Immature natural killer cell (primary cell): ENCODE measurements at places on chromosomes 12 and 14.
A peak's percentile ranks its signal among the peaks of the same experiment; 100 is the strongest.

DNA sequence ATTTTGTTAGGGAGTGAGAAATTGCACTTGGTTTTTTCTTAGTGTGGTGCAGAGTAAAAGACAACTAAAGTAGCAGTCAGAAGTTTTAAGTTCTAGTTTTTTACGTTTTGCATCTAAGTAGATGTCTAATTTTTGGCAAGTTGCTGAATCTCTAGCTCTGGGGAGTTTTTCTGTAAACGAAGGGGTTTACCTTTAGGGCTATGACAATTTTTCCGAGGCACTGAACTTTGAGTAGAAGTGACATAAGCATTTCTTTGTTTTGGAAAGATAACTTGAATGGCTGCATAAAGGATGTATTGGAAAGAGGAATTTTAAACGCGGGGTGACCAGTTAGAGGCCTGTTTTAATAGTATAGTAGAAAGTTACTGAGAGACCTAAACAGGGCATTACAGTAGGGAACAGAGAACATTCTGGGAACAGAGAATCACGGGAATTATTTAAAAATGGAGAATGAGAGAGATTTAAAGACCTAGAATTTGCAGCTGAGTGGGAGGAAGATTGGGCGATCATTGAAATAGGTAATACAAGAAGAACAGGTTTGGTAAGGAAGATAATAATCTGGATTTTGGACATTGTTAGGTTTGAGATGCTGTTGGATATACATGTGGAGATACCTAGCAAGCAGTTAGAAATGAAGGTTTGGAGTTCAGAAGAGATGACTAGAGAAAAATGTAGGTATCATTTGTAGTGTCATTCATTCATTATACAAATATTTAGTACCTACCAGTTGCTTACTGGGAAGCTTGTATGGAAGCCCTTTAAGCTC lies 1.2 kb downstream of the ZNF410 start:
- DNase-seq: no peak

GRCh38 chr12:121279071-121279375 lies 17.5 kb downstream of the CAMKK2 start:
- no peak for DNase-seq

GRCh38 chr12:51448618-51449256 lies 24.1 kb downstream of the SLC4A8 start:
- DNase-seq: no peak

GRCh38 chr14:83909507-83909906 lies 1620.4 kb upstream of the FLRT2 start:
- DNase-seq: no peak

GRCh38 chr12:132804426-132804861 lies 24.2 kb downstream of the GOLGA3 start:
- DNase-seq: no peak

GRCh38 chr12:133231001-133231400 lies 4.7 kb downstream of the ANHX start:
- no peak for DNase-seq

DNA sequence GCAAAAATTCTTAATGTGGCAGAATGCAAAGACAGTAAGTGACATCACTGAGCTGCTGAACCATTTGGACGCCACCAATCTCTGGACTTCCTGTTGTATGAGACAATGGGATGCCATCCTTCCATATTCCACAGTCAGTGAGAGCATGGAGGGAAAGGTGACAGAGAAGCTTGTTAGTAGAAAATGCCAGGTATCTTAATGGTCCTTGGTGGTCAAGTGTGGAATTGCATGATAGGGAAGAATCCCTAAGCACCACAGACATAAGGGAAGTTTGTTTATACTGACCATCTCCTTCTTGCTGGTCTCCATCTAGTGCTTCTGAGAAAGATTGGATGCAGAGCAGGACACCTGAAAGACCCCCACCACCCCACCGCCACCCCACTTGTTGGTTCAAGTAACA lies 1410.0 kb upstream of the TMEM132C start:
- no peak for DNase-seq

- no peak for DNase-seq
These were observed 41.5 kb downstream of the KIF21A start for GRCh38 chr12:39401459-39401858.

- no peak for DNase-seq
These were observed 1256.8 kb upstream of the FLRT2 start for GRCh38 chr14:84273181-84273580.

DNA sequence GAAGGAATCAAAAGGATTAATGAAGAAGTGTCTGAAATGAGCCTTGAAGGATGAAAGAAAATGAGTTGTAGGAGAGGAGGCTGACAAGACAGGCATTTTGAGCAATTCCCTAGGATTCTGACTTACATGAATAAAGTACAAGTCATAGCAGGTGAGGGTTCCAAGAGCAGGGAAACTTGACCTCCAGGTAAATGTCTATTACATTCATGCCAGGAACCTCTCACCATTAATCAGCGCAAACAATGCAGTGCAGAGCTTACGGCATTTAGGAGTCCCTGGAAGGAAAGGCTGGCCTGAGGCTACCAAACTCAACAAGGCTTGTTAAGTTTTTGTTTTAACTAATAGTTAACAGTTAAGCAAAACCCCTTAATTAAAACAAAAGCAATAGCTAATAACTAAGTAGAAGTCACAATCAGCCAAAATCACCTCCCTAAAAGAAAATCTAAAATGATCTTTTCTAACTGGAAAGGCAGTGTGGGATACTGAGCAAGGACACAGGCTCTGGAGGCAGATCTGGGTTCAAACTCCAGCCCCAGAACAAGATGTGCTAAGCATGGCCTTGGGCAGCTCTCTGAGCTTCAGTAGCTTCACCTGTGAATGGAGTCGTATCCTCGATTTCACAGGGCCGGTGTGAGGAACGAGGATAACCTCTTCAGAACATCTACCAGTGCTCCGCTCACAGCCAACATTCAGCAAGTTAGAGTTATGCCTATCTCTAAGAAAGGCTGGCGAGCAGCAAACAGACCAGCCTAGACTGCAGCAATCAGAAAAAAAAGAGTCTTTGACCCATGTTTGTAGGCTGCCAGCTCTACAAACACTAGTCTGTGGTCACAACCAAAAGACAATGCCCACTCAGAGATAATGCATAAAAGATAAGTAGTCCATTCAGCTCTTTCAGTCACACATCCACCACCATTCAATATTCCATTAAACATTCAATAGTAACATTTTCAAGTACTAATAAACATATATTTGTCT lies 16.9 kb downstream of the PPTC7 start:
- DNase-seq: no peak

DNA sequence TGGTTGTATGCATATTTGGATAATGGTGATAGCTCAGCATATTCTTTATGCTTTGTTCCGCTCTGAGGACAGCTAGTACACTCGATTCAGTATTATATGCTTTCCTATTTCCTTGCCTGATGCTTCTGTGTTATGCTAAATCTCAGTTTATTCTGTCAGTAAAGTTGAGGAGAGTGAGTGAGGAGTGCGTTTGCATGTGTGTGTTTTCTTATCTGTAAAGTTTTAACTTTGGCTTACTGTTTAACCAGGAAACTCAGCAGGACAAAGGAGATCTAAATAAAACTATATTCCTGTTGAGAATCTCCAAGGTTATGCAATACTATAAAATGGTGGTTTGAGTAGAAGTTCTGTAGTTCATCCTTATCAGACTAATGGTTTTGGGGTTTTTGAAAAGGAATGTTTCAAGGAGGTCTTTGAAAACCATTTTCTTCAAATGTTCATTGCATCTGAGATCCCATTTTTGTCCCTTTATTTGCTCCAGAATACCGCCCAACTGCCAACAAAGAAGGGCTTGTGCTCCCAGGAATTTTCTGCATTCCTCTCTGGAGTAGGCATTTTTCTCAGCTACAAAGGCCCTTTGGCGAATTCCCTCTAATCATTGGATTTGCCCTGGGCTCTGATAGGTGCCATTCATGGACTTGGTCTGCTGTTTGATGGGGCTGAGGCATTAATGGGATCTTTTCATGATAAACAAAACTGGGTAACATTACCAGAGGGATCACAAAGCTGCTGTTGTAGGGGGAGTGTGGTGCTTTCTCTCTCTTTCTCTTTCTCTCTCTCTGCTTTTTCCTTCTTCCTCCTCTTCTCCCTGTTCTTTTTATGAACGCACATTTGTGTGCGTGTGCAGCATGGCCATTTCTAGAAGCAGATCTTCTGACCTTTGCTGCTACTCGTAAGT lies 71.7 kb downstream of the HMGA2 start:
- DNase-seq: no peak

DNA sequence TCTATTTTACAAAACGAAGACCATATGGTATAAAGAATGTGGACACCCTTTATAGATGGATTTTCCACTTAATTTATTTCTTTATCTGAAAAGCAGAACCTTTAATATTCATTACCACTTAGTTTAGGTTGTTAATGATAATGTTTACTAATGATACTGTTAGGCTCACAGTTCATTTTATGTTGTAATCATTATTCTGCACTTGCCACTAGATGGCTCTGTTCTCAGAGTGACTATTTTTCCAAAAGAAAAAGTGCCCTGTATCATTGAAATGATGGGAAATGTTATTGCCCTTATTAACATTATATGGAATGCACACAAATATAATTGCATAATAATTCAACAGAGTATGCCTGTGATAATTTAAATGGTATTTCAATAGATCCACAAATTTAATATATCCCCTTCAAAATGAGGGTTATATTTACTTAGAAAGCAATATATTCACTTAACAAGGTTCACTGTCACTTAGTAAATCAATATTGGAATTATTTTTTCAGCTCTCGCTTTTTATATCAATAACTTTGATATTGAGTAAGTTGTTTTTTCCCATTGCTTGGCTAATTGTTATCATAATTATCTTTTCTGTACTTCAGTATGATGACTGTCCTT lies 95.7 kb downstream of the PDE3A start:
- no peak for DNase-seq

- DNase-seq: no peak
These were observed 33.7 kb upstream of the TEAD4 start for GRCh38 chr12:2925322-2925995.

DNA sequence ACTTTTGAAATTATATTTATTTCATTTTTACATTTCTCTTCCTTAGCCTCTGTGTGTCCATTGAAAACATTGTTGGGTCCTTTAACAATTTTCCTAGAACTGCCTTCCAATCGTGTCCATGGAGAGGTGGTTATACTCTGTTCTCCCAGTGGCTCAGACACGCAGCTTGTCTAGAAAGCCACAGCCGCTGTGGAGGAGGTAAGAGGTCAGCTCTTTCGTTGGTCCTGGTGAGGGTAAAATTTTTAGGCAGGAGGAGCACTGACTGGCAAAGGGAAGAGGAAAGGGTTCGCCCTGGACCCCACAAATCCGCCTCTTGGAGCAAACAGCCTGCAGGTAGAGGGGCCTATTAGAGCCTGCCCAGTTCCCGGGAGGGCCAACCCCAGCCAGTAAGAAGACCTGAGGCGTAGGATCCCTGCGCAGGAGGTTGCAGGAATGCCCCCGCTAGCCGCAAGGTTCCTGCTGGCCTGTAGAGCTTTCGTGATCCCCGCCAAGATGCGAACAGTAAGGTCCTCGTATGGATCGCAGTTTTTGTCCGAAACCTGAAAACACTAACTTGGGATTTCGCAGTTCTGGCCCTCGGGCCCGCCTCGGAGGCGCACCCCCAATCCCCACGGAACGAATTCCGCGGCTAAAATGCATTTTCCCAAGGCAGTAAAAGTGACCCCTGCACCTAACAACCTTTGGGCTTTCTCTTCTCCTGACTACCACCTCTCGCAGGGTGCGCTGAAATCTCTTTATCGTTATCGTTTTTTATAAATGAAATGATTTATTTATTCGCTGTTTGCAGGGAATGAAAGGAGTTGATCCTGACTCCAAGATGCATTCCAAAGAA lies 7.5 kb upstream of the PAX9 start:
- no peak for DNase-seq

DNA sequence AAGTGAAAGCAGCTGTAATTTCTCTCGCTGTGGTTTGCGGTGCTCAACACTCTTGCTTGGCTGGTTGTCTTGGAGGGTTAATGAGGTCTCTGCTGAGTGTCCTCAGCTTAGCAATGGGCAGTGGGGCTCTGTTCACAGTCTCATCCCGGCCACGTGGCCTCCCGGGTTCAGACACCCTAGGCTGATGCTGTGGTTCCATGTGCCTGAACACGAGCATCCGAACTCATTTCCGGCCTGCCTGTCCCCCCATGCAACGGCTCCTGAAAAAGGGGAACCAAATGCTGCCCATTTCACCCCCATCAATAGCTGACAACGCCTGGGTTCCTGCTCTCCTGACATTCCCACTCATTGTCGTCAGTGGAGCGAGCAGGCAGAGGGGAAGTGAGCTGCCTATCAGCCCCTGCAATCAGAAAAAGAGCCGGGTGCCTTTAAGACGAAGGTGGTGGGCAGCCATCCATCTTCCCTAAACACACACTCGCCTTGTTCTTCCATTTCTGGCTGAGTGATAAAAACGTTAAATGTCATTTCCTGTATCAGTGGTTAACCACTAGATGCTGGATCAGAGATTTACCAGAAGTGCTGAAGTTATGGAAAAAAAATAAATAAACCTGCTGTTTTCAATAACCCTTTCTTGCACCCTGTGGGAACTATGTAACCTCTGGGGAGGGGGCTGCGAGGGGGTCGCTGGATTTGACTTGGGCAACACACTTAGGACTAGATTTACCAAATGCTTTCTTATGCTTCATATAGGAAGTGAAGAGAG lies 60.3 kb upstream of the BCL2L14 start:
- peak; percentile 73 for DNase-seq

- DNase-seq: no peak
These were observed 22.4 kb downstream of the OR10G2 start for GRCh38 chr14:21612324-21612723.

DNA sequence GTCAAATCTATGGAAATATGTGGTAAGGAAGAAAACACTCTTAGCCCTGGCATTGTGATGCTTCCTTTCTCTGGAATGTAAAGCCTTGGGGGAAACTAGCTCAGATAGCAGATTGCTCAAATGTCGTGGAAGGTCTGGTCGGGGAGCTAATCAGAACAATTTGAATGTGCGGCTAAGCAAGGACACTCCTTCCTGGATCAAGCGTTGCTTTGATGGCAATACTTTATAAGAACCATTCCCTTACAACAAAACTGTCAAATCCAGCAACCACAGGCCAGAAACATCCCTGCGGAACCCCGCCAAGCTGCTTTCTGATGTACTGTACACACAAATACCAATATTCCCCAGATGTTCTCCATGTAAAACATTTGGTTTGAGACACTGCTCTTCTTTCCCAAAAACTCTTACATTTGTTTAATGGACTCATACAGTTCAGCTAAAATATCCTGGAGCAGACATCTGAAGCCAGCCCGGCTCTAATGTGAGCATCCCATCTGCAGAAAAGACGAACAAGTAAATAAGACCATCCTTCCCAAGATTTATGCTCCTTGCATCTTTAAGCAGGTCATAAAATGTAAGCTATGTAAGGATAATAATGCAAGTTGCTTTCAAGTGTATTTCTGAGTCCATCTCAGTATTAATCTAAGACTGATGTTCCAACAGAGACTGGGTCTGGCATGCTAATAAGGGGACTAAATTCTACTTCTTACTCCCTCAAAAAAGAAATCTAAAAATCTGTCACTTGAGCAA lies 20.2 kb downstream of the NUAK1 start:
- DNase-seq: no peak

- DNase-seq: no peak
These were observed 49.3 kb downstream of the OVCH1 start for GRCh38 chr12:29448157-29448556.
